ENCODE measurements at places on chromosomes 16 and 17.

GRCh38 chr16:1152123-1152638 is 725 bp upstream of the CACNA1H start:
- DNase-seq = peak; percentile 42

DNA sequence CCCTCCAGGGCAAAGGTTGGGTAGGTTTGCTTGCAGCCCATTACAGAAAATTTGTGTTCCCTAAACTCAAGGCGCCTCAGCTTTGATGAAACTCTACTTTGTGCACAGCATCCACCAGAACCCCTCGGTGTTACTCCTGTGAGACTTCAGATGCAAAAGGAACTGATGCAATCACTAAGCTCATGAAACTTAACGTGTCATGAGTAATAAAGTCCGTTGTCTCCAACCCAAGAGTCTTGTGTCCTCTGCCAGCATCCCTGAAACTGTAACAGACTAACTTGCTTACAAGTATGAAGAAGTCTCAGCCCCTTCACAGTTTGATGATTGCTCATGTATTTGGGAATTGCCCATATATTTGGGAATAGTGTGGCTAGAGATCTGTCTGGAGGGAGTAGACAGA is 74.8 kb upstream of the MARCHF10 start:
- no peak for DNase-seq

DNA sequence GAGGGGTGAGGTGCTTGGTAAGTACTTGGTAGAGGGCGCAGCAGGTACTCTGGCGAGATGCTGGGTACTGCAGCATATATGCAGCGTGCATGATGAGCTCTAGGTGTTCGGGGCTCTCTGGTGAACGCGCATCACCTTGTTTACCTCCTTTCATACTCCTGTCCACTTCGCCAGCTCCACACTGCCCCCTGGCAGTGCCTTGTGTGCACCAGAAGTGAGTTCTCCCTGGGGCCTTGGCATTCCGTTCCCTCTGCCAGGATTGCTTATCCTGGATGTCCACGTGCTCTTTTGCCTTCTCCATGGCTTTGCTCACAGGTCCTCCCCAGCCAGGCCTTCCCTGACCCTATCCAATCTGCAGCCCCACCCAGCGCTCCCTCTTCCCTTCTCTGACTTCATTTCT is 154.2 kb downstream of the MRM1 start:
- DNase-seq = peak; percentile 58

- DNase-seq = peak; percentile 59
Observed at GRCh38 chr16:9091867-9092281, 430 bp downstream of the HAPSTR1 start.

GRCh38 chr17:83012868-83013778 is 66.3 kb upstream of the METRNL start:
- no peak for DNase-seq

DNA sequence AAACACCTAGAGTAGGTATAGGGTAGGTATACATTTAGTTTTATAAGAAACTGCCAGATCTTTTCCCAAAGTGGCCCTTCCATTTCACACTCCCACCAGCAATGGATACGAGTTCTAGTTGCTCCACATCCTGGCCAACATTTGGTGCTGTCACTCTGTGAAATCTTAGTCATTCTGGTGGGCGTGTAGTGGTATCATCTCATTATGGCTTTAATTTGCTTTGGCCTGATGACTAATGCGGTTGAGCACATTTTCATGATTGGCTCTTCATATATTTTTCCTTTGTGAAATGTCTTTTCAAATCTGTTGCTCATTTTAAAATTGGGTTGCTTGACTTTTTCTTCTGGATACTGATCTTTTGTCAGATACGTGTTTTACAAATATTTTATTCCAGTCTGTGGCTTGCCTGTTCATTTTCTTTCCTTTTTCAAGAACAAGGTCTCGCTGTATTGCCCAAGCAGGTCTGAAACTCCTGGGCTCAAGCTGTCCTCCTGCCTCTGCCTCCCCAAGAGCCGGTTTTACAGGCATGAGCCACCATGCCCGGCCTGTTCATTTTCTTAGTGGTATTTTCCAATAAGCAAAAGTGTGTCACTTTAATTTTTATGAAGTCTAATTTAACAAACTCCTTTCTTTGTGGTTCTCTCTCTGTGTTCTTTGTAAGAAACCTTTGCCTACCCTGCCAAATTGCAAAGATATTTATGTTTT is 192.4 kb downstream of the SEC14L1 start:
- DNase-seq = peak; percentile 67

GRCh38 chr17:44087319-44087718 is 16.8 kb downstream of the G6PC3 start:
- no peak for DNase-seq

GRCh38 chr16:64171632-64172031 is 950.2 kb downstream of the CDH11 start:
- no peak for DNase-seq

- DNase-seq = no peak
Observed at GRCh38 chr16:78926723-78927210, 673.8 kb downstream of the MAF start.

- peak; percentile 58 for DNase-seq
Observed at GRCh38 chr16:31455601-31456314, 3.5 kb upstream of the ARMC5 start.

DNA sequence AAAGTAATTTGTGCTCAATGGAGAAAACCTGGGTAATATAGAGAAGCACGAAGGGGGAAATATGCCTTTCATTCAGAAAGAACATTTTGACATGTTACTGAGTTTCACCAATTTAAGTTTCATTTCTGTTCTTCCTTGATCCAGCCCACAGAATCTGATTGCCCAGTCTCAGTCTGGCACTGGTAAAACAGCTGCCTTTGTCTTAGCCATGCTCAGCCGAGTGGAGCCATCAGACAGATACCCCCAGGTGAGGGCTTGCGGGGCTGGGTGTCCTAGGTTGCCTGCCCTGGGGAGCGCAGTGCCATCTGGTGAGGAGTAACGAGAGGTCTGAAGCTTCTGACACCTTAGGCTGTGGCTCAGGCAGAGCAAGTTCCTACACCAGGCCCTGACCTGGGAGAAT is 17.7 kb downstream of the DDX19A start:
- DNase-seq = no peak

DNA sequence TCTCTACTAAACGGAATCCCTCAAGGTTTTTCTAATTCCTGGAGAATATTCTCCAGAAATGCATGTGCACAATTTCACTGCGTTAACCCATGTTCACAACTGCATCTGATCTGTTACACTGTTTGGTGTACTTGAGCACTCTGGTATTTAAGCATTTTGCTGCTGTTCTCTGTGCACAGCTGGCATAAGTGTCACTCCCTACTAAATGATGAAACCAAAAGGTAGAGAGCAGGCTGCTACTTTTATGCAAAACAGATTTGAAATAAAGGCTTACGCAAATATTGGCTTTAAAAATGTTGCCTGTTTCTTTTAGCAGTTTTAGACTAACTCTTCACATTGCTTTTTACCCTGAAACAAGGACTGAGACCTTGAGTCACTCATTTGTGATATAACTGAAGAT is 41.7 kb downstream of the ESRP2 start:
- no peak for DNase-seq

DNA sequence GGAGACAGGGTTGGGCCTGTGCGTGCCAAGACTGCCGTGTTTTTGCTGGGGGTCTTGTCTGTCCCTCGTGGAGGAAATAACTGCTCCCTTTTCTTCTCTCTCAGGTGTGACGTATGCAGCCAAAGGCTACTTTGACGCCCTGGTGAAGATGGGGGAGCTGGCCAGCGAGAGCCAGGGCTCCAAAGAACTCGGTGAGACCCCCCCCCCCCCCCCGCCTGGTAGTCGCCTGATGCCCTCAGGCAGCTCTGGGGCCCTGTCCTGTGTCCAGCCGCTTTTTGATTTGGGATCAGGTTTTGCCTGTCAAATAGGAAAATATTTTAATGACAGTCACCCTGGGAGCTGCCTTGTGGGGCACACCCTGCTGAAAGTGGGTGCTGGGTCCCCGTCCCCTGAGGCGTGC is 22.8 kb downstream of the BAIAP2 start:
- no peak for DNase-seq

DNA sequence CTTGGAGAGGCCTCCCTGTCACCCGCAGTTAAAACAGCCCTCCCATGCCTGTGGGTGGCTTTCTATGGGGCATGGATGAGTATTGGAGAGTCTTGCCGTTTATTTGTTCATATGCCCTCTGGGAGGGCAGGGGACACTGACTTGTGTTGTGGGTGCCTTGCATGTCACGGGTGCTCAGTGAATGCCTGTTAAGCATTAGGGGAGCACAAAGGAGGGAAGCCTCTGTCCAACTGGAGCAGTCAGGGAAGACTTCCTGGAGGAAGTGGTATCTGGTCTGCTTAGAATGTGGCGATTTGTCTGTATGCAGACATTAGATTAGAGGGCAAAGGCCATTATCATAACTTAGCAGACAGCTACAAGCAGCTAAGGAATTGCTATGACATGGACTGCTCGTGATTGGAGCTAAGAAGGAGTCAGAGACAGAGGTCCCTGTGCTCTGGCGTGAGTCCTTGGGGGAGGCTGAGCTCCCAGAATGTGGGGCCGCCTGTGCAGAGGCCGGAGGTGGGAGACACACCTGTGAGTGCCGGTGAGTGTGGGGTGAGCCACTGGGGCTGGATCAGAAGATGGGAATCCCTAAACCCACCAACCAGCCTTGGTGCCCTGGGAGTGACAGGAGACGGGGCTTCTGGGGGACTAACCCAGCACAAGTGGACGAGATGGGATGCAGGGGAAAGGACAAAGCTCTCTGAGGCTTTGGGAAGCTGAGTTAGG is 286.1 kb downstream of the SEC14L1 start:
- DNase-seq = no peak

- no peak for DNase-seq
Observed at GRCh38 chr16:88530858-88531203, 39.4 kb upstream of the ZC3H18 start.

DNA sequence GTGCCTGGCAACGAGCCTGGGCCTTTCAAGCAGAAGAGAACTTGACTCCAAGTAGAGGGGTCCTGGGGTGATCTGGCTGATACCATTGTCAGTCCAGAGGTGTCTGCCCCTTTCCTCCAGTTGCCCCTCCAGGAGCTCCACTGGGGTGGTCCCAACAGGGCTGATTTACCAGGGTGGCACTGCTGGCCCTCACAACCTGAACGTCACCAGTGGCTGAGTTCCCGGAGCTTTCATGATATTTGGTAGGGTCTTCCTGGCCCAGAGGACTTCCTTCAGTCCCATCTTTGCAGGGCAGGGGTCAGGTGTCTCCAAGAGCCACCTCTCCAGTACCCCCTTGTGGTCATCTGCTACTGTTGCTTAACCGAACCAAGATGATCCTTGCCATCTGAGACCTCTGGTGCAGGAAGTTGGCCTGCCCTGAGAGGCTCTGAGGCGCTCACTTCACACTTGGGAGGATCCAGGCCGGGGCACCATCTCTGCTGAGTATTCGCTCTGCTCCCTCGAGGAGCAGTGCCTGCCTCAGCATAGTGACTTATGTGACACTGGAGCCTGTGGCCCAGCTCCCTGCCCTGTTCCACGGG is 3.5 kb downstream of the LIMD2 start:
- peak; percentile 60 for DNase-seq

- no peak for DNase-seq
Observed at GRCh38 chr16:51636920-51637769, 486.1 kb upstream of the SALL1 start.

- DNase-seq = peak; percentile 68
Observed at GRCh38 chr16:28873543-28874201, 4.6 kb upstream of the ATP2A1 start.

DNA sequence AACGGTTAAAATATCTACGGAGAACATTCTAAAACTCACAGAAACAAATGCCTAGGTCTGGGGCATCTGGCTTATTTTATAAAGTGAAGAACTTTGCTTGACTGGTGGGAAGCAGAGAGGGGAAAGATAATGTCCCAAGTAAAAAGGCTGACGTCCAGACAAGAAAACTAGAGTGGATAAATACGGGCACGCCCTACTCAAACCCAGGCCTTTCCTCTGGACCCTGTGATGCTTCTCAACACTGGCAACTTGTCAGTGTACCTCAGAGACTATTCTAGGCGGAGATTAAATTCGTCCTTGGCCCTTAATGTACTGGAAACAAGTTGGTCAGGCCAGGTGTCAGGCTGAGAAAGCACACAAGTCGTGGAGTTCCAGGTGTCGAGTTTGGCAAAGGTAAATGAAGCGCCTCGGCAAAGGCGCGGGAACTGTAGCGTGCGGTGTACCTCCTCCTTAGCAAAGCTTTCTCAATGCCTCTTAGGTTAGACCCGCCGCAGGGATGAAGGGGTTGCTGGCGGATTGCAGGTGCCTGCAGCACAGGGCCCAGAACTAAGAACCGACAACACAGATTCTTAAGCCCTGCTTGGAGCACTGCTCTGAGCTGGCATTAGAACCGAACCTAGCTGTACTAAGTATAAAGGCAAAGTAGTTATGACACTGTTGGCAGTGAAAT is 668 bp upstream of the UNK start:
- no peak for DNase-seq

DNA sequence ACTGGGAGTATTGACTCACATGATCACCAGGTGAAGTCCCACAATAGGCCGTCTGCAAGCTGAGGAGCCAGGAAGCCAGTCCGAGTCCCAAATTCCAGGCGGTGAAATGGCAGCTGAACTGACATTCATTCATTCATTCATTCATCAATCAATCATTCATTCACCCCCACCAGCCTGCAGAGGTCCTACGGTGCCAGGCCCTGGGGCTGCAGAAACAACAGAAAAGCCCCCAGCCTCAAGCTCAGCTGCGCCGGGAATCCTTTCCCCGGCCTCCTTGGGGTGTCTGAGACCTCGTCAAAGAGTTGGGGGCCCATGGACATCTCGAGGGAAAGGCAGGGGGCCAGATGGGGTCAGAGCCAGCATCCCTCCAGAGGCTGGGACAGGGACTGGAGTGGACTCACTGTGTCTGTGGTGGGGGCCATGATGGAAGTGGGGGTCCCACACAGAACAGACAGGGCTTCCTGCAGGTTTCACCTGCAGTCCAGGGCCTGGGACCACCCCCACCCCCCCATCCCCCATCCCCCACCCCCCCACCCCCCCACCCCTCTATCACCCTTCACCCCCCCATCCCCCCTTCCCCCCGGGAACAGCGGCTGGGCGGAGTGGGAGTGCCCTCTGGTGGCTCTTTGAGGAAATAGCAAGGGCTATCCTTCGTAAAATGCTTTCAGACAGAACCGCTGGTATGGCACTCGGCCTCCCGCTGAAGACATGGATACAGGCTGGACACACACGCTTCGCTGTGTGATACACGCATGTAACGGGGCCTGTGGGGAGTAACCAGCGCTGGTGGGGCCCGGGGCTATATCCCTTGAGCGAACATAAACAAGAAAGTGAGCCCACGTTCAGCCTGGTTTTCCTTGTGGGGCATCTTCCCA is 8.5 kb upstream of the ZC3H18 start:
- DNase-seq = peak; percentile 62

- DNase-seq = peak; percentile 53
Observed at GRCh38 chr17:6660805-6661463, 9.4 kb downstream of the C17orf100 start.

- DNase-seq = no peak
Observed at GRCh38 chr17:56737421-56738161, 96.1 kb downstream of the C17orf67 start.

- no peak for DNase-seq
Observed at GRCh38 chr16:72798264-72798663, 249.7 kb downstream of the ZFHX3 start.

GRCh38 chr17:66425756-66426396 is 123.5 kb downstream of the PRKCA start:
- no peak for DNase-seq

GRCh38 chr17:67178555-67178954 is 66.4 kb downstream of the HELZ start:
- no peak for DNase-seq

Measured in activated CD4-positive, alpha-beta memory T cell treated with anti-CD3 and anti-CD28 coated beads for 36 hours (primary cell).